ENCODE measurements at places on chromosomes 2 and 18.

DNA sequence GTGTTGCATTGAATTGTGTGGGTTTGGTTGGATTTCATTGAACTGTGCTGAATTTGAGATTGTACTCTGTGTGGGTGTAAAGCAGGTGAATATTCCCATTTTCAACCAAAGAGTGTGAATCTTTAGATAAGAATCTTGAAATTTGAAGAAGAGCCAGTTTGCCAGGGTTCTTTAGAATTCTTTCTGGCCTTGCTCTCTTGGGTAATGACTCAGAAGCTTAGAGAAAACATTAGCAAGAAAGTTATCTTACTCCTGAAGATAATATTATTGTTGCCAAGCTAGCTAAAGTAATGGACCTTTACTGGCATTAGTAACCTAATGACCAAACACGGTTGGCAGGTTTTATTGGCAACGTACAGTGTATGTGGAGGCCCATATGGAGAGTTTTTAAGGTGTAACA, 46.4 kb upstream of the SIX3 start:
- DNase-seq = no peak

- no peak for DNase-seq
Measured at GRCh38 chr2:211354481-211354880, 798.1 kb downstream of the CPS1 start.

DNA sequence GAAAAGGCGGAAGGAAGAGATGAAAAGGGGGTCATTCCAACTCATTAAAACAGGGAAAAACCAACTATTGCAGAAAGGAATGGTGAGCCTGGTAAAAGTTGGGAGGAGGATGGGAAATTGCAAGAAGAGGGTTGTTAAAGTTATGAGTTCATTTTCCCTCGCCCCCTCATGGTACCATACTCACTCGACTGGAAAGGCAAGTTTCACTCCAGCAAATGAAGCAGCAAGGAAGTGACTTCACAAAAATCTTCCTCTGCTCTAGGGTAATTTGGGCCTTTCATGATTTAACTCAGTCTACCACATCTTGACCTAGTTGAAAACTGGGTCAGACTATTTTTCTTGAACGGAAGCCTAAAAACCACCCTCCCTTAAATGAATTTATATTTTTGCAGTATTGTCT, 22.8 kb upstream of the DAW1 start:
- DNase-seq = no peak

DNA sequence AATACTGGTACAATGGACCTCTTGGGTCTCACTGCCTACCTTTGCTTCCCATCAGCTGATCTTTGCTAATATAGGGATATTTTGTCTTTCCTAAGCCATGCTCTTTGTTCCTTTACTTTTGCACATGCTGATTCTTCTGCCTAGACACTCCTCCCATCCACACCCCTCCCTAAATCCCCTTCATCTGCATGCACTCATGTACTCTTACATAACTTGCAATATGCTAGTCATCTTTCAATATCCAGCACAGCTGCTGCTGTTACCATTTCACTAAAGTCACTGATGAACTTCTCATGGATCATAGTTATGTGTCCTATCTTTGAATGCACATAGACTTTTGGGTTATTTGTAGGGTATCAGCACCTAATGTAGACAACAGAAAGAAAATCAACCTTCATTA, 18.5 kb upstream of the DTNA start:
- DNase-seq = no peak

DNA sequence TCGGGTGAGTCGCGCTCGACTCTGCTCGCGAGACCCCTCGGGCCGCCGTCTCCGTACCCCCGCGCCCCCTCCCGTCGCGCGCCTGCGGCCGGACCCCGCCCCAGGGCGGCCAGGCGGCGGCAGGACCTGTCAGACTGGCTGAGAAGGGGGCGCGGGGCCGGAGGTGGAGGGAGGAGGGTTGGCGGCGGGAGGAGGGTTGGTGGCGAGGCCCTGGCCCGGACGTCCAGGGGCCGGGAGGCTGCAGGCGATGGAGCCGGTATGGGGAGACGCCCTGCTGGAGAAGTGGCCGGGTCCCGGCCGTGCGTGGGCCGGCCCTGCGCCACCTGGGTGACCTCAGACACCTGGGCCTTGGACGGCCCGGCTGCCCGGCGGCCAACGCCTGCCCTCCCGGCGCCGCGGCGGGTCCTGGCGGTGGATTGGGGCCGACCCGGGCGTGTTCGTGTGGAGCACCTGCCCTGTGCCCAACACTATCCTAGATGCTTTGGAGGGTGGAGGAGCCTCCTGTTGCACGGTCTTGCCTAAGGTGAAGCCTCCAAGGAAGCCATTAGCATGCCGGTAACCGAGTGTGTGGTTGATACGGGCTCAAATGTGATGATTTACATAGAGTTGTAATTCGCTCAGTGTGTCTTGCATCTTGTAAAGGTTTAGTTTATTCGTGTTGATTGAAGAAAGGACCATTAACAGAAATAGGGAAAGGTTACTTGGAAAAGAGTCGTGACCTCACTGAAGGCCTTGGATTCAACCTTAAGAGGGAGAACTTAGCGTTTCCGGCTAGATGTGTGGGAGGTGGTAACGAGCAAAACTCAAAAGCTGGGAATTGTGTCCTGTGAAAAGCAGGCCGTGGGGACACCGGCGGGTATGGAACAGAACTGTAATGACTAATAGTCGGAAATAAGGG, 550 bp downstream of the MYL12B start:
- no peak for DNase-seq

- DNase-seq = no peak
Measured at GRCh38 chr18:41745166-41746049, 209.6 kb upstream of the PIK3C3 start.

GRCh38 chr18:24187689-24188088, 48.8 kb downstream of the CABYR start:
- no peak for DNase-seq

DNA sequence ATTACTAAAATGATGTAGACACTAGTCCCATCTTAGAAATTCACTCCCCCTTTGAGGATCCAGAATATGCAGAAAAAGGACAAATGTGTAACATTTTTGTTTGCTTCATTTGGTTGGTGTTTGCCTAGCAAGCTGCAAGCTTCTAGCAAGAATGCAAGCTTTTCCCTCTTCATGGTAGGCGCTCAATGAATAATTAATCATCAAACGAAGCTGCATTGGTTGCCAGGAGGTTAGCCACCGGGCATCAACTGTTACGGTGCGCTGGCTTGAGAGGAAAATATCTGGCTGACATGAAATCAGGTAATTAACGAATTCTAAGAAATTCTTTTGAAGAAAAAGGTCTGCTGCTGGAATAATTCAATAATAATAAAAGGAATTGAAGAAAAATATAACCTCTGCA, 341.0 kb upstream of the KYNU start:
- DNase-seq = no peak

- DNase-seq = no peak
Measured at GRCh38 chr2:171334946-171335345, 98.8 kb downstream of the METTL8 start.

DNA sequence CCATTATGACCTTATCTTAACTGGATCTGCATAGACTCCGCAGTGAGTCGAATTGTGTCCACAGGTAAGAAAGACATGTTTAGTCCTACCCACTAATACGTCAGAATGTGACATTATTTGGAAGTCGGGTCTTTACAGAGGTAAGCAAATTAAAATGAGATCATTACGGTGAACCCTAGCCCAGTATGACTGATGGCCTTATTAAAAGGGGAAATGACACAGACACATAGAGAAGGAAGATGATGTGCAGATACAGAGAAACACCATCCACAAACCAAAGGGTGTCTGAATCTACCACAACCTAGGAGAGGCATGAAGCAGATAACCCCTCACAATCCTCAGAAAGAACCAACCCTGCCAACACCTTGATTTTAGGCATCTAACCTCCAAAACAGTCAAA, 135.6 kb downstream of the GALNT1 start:
- no peak for DNase-seq

GRCh38 chr2:61928826-61929461, 23.5 kb downstream of the COMMD1 start:
- DNase-seq = no peak

DNA sequence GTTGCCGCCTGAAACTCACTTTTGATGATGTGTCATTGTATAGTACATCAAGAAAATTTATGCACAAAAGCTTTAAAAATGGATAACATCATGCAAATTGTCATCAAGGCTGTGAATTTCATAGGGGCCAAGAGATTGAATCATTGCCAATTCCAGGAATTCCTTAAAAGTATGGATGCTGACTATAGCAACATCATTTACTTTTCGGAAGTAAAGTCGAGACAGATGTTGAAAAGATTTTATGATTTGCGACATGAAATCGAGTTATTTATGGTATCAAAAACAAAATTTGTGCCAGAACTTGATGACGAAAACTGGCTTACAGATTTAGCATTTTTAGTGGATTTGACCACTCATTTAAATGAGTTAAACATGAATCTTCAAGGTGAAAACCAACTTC, 56.3 kb downstream of the ASB1 start:
- DNase-seq = no peak

DNA sequence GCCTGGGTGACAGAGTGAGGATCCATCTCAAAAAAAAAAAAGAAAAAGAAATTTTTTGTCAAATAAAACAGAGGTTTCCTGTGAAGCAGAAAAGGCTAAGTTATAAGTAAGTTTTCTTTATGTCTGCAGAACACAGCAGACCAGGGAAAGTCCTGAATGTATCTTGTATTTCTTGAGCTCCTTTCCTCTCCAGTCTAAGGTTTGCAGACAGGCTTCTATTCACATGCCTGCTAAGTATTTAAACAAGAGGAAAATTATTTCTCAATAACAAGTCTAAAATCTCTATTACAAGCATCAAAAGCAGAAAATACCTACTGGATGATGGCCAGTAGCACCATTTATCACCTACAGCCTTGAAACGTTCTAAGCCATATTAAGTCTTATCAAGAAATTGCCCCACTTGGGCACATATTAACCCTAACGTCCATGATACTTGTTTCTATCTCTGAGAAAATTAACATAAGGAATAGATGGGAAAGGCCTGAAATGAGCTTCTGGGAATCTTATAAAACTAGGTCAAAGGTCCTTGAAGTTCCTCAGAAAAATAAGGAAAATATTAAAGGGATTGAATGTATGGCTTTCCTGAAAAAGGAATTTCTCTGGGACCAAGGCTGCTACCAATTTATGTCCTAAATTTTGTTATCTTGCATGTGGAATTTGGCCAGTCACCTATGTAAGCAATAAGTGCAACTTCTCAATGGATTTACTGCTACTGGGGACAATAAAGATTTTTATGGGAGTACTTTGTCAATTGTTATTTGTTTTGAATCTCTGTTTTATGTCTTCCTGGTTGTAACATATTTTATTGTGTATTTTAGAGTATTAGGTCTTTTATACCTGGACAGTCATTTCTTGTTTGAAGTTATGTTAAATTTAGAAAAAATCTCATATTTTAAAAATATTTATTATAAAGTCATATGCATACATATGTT, 3.0 kb upstream of the REG1A start:
- no peak for DNase-seq

- no peak for DNase-seq
Measured at GRCh38 chr2:121735518-121736074, 1.1 kb downstream of the NIFK start.

DNA sequence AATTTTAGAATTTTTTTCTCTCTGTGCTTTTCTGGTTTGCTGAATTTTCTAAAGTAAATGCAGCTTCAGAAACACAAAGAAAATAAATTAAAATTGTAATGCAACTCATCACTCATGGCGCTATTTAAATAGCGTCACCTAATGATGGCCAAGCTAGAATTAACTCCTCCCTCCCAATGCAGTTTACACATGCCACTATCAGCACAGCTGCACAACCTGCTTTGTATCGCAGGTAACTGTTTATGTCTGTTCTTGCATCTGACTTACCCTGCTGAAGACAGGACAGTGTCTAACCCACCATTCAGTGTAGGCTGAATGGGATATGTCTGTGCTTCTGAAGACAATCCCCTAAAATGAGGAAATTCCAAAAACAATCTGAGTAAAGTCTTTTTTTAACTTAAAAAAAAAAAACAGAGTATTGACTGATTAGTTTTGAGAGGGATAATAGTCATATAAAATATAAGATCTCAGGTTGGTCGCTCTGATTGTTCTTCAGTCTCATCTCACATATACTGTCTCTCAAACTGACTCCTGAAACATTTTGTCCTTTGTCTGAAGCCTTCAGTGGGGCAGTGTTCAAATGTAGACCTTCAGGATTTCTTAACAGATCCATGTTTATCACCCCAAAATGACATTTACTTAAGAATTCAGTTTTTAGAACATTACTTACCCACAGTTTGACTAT, 271.4 kb downstream of the ZEB2 start:
- DNase-seq = no peak

GRCh38 chr2:37855283-37856041, 69.6 kb upstream of the RMDN2 start:
- DNase-seq = no peak

DNA sequence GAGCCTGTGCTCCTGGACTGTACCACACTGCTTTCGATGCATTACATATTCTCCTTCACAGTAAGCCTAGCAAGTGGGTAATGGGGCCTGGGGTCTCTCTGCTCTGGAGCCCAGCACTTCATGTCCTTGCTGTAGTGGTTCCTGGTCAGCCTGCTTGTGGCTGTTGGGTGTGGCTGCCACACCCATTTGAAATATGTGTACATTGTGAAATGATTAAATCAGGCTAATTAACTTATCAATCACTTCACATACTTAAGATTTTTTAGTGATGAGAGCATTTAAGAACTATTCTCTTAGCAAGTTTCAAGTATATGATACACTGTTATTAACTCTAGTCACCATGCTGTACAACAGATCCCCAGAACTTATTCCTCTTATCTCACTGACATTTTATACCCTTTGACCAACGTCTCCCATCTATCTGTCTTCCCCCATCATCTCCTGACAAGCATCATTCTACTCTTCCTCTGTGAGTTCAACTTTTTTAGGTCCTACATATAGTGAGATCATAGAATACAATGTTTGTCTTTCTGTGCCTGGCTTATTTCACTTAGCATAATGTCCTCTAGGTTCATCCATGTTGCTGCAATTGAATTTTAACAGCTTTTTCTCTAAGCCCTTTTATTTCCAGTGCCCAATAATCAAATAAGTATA, 92.1 kb downstream of the LYPD6 start:
- DNase-seq = no peak

GRCh38 chr2:36650031-36650829, 46.3 kb upstream of the VIT start:
- no peak for DNase-seq

- no peak for DNase-seq
Measured at GRCh38 chr2:234378440-234378839, 118.4 kb downstream of the ARL4C start.

- DNase-seq = no peak
Measured at GRCh38 chr2:162890690-162891311, 52.2 kb upstream of the KCNH7 start.

- DNase-seq = no peak
Measured at GRCh38 chr2:134705861-134706586, 12.8 kb downstream of the TMEM163 start.

DNA sequence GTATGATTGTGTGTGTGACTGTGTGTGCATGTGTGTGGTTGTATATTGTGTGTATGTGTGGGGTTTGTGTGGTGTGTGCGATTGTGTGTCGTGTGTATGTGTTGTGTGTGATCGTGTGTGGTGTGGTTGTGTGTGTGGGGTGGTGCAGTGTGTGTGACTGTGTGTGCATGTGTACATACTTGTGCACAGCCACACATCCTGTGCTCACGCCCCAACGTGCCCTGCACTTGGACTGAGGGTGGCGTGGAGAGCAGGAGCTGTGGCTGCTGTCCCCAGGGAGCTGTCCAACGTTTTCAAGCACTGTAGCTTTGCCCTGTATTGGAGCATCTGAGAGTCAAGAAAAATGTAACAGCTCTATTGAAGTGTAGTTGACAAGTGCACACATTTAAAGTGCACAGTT, 243.2 kb upstream of the HDAC4 start:
- no peak for DNase-seq

Data from stimulated activated CD4-positive, alpha-beta T cell treated with anti-CD3 and anti-CD28 coated beads, Interleukin-15, amount 100 ng/mL, for 1 hour (primary cell).